ENCODE measurements at places on chromosomes 5 and 9. TPM values are rescaled to one million over a fixed set of nuclear protein-coding genes. Genes with fewer than 3 reads are reported as not detected.

Gene PROB1
- total RNA-seq: 7.2 TPM

Gene NEURL1B
- 0.65 TPM for total RNA-seq

Gene IL31RA
- 1.6 TPM for total RNA-seq

Gene CHSY3
- total RNA-seq: 1.3 TPM

Gene NIM1K
- total RNA-seq: not detected

Gene PCDHGB3
- total RNA-seq: 6.5 TPM

Gene CA9
- not detected for total RNA-seq

Gene CETN3
- 3.3 TPM for total RNA-seq

Gene BTNL9
- 0.19 TPM for total RNA-seq

Gene MAMDC2
- total RNA-seq: 8.5 TPM

Gene CFAP77
- total RNA-seq: 0.19 TPM

Gene CYLC2
- not detected for total RNA-seq

Gene RGMB
- total RNA-seq: 39.4 TPM

Gene KIF4B
- 0.33 TPM for total RNA-seq

Gene CCL28
- total RNA-seq: 2.7 TPM

Gene NIPAL4
- total RNA-seq: not detected

Gene DPYSL3
- 64.7 TPM for total RNA-seq

Gene CCDC187
- not detected for total RNA-seq

Gene INSL6
- total RNA-seq: not detected

Gene PCDHGA1
- total RNA-seq: 0.65 TPM

Gene LRSAM1
- total RNA-seq: 17.6 TPM

Gene FAM221B
- not detected for total RNA-seq

Gene ANXA6
- total RNA-seq: 206 TPM

Gene WNT8A
- total RNA-seq: under 0.01 TPM

Gene FOXD1
- total RNA-seq: under 0.01 TPM

Gene TCF7
- 0.29 TPM for total RNA-seq

Gene SARDH
- total RNA-seq: 0.33 TPM
